Right hindlimb (tissue), 1 donor: ENCODE measurements at places on chromosomes 5 and 9.

DNA sequence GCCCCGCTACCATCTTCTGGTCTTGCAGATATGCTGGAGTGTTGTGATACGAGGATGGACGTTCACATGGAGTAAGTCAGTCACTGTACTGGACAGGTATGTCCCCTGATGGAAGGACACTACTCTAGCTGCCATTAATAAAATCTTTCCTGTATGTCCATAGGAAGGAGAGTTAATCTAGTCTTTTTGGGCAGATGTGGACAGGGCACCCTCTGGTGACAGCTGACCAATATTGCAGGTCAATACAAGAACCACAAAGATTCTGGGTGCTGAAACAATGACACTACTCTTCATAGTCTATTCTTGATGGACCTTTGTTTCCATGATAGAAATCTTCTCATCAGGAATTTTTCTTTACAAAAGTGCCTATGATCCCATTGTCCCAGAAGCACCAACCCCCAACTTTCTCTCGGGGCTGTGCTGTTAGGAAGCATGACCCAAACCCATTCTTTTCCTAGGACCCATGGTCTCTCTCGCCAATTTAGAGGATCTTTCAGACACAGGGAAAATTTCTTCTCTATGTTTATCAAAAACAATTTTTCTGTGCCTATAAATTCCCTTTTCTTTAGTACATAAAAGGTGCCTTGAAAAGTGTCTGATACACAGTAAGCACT lies 376.9 kb downstream of the DTWD2 start:
- DNase-seq: no peak

DNA sequence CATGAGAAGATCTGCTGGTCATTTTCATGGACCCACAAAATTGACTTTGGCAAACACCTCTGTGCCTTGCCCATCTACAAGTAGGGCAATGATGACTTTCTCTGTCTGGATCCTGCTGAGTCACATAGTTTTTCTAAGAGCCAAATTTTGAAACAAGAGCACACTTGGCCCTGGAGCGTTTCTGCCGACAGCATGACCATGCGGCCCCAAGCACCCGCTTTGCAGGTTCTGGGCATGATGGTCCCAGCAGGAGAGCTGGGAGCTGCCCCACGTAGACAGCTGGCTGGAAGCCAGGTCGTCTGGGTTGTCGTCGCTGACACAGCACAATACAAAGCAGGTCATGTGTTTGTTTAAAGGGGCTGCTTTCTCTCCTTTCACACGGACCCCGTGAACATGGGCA lies 159.8 kb downstream of the SYK start:
- DNase-seq: no peak

- no peak for DNase-seq
Measured at GRCh38 chr5:122755783-122756182, 19.1 kb upstream of the SNX2 start.

GRCh38 chr5:89946508-89946907 lies 463.0 kb downstream of the CETN3 start:
- no peak for DNase-seq

- no peak for DNase-seq
Measured at GRCh38 chr9:36914212-36914577, 119.9 kb downstream of the PAX5 start.

GRCh38 chr5:172941067-172941516 lies 18.1 kb upstream of the RPL26L1 start:
- DNase-seq: no peak

- DNase-seq: no peak
Measured at GRCh38 chr9:8456344-8456743, 656.8 kb upstream of the DMAC1 start.

DNA sequence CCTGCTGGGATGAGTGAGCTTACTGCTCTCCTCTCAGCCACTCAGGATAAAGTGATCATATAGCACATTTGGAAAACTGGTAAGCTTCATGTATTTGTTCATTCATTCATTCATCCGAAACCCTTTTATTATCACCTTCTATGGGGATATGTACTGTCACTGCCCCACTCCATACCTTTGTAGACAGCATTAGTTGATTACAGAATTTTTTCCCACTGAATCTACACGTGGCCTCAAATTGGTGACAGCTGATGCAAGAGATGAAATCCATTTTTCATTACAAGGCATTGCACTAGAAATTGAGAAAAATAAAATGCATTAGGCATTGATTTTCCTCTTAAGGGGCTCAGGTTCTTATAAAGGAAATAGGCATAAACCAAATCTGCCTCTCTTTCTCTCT lies 9.7 kb downstream of the GRIA1 start:
- DNase-seq: no peak

- DNase-seq: no peak
Measured at GRCh38 chr5:6096101-6096500, 282.2 kb downstream of the MED10 start.

GRCh38 chr5:30845194-30845593 lies 348.3 kb upstream of the CDH6 start:
- DNase-seq: no peak

DNA sequence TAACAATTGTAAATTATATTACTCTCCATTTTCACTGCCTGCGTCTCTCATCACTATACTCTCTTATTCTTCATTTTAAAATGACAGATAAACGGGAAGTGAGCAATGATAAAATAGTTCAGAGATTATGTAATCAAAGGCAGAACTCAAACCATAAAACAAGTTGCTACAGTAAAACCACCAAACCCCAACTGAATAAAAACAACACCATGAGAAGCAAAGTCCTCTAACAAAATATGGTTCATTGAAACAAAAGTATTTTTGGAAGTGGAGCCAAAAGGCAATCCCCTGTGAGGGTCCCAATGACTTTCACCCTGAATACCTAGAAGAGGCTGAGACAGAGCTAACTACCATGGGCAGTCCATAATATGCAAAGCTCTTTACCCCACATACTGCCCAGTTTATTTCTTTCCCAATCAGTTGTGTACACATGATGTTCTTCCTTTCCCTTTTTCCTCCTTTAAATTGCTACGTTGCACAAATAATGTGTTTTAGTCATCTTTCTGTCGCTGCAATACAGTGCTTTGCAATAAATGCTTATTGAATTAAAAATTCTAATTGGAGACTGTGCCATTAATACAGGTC lies 64.0 kb upstream of the PTGER4 start:
- no peak for DNase-seq

- no peak for DNase-seq
Measured at GRCh38 chr5:74179701-74180100, 460.8 kb downstream of the ENC1 start.

DNA sequence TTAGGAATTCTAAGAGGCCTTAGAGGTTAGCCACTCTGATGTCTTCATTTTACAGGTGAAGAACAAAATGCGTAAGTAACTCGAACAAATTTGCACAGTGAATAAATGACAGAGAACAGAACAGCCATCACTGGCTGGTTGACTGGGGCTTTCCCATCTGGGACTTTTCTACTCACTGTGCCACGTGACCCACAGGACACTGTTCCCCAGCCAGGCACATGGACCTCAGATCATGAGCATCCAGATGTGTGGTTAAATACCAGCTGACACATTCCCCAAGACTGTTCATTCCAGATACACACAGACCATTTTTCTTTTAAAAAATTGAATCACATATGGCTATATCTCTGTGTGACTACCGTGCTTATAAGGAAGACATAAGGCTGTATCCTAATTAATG lies 25.8 kb upstream of the MED10 start:
- DNase-seq: no peak

GRCh38 chr5:159426694-159427093 lies 96.4 kb upstream of the IL12B start:
- DNase-seq: no peak

DNA sequence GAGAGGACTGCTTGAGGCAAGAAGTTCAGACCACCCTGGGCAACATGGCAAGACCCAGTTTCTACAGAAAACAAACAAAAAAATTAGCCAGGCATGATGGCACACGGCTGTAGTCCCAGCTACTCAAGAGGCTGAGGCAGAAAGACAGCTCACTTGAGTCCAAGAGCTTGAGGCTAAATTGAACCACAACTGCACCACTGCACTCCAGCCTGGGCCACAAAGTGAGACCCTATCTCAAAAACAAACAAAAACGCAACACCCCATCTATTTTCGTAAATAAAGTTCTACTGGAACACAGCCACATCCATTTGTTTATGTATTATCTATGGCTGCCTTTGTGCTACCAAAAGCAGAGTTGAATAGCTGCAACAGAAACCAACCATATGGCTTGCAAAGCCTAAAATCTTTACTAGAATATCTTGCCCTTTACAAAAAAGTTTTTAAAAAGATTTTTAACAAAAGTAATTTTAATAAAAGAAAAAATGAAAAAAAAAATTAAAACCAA lies 67.5 kb downstream of the SETX start:
- no peak for DNase-seq

GRCh38 chr9:4375424-4376200 lies 75.7 kb upstream of the GLIS3 start:
- DNase-seq: no peak

DNA sequence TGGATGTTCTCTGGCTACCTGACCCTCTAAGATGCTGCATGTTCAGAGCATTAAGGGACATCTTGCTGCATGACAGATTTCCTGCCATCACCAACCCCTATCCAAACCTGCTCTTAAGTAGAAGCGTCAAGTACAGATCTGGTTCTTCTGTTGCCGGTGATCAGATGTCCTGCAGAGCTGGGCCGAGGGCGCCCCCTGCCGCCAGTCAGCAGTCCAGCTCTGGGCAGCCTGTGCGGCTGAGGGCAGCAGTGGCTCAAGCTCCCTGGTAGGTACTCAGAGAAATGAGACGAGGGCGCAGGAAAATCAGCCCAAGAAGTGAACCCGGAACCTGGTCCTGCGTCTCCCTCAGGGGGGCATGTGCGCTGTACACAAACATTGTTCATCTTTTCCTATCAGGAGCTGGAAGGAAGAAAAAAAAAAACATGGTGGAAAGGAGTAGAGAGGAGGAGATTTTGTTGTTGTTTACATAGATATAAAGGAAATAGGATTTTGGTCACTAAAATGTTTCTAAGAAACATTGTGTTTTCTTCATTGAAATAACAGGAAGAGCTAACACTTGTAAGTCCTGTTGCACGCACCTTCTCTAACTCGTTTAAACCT lies 95.8 kb downstream of the CFAP90 start:
- DNase-seq: peak; percentile 65

DNA sequence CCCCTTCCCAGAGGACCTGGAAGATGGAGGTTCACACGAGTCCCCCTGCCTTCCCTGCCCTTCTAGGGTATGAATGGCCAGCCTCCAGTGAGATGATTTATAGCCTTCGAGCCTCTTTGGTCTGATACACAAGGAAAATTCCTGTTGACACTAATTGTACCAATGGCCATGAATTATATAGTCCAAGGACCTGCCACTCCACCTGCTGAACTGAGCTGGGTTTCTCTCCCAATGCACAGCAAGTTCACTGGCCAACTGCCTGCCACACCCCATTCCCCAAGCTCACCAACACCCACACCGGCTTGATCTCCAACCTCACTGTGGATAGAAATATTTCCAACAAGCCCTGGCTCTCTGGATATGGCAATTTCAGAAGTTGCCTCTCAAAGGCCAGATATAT lies 9.3 kb upstream of the ADRA1B start:
- DNase-seq: no peak

DNA sequence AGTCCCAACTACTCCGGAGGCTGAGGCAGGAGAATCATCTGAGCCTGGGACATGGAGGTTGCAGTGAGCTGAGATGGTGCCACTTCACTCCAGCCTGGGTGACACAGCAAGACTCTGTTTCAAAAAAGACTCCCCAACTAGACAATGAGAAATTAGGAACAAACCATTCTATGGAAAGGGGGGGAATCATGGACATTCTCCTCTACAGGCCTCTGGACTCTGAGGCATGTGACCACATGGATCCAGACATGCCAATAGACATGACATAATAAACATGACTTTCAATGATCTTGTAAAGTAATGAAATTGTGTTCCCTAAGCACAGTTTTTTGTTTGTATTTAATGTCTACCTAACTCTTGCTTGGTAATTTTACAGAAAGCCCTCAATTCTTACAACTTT lies 8.8 kb downstream of the HOMER1 start:
- no peak for DNase-seq
